ENCODE measurements at places on chromosomes 12 and 14.

DNA sequence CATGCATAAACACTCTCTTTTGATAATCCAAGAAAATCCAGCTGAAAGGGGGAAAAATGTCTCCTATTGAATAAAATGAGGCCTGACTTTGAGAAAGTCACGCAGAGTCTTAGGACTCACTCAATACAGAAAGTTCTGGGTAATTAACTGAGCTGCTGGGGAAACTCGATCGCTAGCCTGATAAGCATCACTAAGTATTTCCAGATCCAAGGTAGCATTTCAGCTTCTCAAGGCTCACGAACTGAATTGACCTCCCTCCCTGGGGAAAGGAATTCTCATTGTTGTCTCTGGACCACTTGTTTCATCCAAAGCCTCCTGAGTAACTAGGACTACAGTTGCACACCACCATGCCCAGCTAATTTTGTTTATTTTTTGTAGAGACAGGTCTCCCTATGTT is 13.8 kb upstream of the ANAPC5 start:
- DNase-seq, result no peak

DNA sequence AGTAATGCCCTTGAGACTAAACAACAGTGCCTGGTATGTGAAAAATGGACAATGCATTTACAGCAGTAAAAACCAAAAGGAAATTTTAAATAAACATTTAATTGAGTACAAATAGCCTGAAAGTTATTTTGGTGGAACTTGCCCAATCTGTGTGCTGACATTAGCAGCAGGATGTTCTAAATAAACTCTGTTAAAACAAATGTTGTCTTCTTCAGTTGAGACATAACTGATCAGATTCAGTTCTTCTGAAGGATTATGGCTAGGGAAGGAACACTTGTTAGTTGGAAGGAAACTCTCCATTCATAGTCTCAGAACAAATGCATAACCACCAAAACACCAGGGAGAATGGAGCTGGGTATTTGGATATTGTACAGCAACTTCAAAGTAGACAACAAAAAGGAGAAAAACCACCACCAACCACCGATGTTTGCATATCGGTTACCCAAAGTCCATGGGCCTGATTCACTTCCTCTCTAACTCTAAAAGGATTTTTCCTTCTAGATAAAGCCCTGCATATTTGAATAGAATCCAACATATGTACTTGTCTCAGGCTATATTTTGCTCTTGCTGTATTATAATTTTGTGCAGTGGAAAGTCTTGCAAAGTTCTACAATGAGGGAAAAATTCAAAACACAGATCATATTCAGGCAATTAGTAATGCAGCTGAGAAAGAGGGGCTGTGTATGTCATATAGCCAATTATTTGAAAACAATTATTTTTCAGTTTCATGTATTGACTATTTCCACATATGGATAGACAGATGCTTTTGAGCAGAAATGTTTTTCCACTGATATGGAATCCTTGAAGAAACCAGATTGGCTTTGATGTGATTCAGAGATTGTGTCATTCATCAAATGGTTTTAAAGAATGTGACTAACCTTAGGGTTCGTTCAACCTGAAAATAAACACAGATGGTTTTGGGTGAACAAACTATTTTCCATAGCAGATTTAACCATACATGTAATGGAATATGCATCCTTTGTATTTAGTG is 152.2 kb upstream of the BMP4 start:
- DNase-seq, result no peak

DNA sequence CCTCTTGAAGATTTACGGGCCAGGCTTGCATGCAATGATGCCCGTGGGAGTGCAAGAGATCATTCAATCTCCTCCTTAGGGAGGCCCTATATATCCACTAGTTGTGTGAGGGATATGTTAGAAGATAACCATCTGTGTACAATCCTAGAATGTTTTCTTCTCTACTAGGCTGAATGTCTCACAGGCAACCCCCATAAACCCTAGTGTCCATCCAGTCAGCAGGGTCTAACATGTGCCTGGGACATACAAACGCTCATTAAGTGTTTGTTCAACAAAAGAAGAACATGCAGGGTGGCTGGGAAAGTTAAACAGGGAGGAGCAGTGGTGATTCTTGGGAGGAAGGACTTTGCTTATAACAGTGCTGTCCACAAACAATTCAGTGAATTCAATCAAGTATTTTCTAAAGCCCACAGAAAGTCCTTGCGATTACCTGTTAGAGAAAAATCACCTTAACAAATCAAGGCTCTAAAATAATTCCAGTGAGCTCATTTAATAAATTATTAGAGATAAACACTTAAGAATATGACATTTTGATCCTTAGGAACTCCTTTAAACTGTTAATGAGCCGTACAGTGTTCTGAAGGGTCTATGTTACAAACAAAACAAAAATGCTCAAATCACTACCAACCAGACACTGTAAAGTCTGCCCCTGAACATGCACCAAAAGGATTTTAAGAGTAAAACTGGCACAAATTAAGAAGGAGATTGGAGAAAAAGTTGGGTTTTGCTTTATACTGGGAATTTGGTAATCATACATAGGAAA is 96.6 kb upstream of the FERMT2 start:
- no peak for DNase-seq

GRCh38 chr12:57370696-57371095 is 60.1 kb downstream of the R3HDM2 start:
- DNase-seq, result no peak

GRCh38 chr12:52232674-52233461 is at the start of gene KRT7:
KRT7 (plus strand) TSS chr12:52233243; CDS start chr12:52233297, 54 bp downstream.
- DNase-seq, result no peak

GRCh38 chr14:76810953-76811400 is 1.7 kb downstream of the ANGEL1 start:
- no peak for DNase-seq
